GM12878 (cell line): ENCODE measurements at places on chromosomes 12 and 14. TPM values are rescaled to one million over a fixed set of nuclear protein-coding genes. Genes with fewer than 3 reads are reported as not detected.

DNA sequence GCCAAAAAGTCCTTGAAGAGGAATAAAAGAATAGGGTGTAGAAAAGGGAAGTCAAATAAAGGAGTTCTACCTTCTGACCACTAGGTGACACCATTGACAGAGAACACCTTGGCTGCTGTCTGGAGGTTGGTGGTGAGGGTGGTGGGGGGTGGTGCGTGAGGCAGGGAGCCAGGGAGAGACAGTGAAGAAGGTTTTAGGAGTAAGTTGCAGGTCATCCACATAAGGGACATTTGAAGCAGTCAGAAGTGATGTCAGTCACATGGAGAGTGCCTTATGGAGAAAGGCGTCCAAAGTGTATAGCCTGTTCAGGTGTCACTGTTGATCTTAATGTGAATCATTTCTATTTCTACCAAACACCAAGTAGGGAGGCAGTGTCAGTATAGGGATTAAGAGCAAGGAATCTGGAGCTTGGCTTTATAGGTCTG lies 279.3 kb upstream of the DDHD1 start:
- no peak for DNase-seq

DNA sequence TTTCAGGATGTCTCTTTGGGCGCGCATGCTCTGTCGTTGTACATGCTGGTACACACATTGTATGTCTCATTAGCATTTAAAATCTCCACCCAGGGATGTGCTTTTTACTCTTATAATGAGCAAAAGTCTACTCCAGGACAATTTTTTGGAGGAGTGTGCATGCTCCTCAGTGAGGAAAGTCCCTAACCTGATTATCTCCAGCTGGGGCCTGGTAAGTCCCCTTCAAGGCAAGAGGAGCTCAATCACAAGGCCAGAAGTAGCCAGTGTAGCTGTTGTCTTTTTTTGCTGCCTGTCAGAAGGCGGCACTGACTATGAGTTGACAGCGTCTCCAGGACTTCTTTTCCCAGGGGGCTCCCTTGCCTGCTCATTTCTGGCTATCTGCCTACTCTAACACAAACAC lies 218.3 kb upstream of the CNTN1 start:
- DNase-seq: no peak

PDE3A gene
- 2.1 and 2.2 TPM in 2 replicates for total RNA-seq

GRCh38 chr12:71400481-71400880 lies 39.1 kb upstream of the LGR5 start:
- no peak for DNase-seq

CCDC38 gene
- total RNA-seq: 0.08 TPM in 1 of 2 replicates, not detected in the other

DNA sequence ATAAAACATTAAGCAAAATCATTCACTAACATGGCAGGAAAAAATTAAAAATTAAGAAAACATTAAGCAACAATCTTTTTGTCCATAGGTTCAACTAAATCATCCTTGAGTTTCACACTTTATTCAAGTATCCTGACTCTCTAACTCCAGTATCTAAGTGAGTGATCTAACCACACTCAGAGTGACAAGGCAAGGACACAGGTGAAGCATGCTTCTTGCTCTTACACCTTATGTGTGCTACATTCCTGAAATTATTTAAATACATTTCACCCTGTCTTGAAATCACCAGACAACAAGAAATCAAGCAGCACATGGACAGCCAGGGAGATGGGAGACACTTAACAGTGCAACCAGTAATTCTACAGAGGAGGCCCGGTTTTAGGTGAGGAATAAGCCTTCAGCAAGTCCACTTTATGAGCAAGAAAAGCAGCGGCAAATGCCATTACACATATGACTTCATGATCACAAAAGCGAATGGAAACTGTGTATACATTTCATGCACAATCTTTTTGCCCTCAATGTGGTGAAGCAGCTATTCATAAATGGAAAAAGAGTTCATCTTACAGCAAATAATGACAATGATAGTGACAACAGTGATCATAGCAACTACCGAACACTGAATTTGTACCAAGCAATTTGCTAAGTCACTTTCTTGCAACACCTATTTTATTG lies 37.4 kb downstream of the PHLDA1 start:
- no peak for DNase-seq
